Esophagus squamous epithelium (tissue), 5 donors: ENCODE measurements at places on chromosomes 6 and 20.

DNA sequence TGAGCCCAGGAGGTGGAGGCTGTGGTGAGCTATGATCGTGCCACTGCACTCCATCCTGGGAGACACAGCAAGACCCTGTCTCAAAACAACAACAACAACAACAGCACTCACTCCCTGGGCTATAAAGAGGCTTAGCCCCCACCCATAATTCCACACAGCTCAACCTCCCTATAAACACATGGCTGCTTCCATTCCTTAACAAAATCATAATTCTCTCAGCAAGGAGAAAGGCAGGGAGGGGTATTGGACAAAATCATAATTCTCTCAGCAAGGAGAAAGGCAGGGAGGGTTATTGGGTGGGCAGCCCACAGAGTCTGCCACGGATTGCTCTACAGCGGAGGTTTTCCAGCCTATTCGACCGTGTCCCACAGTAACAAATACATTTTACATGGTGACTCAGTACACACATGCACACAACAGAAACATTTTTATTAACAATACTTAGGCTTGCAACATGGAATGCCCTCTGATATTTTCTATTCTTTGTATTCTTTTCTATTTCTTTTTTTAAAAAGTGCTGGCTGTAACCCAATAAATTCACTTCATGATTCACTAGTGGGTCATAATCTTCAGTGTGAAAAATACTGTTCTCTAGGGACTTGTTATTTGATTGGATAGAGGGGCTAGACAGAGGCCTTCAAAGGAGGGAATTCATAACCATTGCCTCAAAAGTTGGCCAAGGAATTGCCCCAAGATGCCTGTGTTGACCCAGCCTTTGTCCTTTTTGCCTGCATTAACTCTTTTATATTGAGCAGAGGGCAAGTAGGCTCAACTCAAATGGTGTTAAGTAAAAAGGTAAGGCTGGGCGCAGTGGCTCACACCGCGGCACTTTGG, 50.6 kb upstream of the ZMYND8 start:
- no peak for DNase-seq

DNA sequence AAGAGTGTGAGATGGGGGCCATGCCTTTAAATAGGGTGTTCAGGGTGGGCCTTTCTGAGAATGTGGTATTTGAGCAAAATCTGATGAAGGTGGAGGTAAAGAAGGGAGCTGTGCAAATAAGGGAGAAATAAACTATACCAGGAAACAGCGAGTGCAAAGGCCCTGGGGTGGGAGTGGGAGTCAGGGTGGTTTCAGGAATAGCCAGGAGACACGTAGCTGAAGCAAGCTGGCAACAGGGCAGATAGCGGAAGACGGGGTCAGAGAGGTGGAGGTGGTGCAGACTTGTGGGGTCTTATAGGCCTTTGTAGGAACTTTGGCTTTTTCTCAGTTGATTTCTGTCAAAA, 51.6 kb downstream of the FGD2 start:
- no peak for DNase-seq

- no peak for DNase-seq
These were observed 592.0 kb upstream of the FLRT3 start for GRCh38 chr20:14929388-14929787.

- no peak for DNase-seq
These were observed 13.1 kb upstream of the NT5DC1 start for GRCh38 chr6:116087437-116088027.

DNA sequence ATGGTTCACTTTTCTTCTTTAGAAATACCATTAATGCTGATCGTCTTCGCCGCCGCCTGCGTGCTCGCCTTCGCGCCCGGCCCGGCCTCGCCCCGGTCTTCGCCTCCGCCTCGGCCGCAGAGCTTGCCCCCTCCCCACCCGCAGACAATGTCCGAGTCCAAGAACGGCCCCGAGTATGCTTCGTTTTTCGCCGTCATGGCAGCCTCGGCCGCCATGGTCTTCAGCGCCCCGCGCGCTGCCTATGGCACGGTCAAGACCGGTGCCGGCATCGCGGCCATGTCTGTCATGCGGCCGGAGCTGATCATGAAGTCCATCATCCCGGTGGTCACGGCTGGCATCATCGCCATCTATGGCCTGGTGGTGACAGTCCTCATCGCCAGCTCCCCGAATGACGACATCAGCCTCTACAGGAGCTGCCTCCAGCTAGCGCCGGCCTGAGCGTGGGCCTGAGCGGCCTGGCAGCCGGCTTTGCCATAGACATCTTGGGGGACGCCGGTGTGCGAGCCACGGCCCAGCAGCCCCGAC, 4.8 kb upstream of the PRPH2 start:
- no peak for DNase-seq

DNA sequence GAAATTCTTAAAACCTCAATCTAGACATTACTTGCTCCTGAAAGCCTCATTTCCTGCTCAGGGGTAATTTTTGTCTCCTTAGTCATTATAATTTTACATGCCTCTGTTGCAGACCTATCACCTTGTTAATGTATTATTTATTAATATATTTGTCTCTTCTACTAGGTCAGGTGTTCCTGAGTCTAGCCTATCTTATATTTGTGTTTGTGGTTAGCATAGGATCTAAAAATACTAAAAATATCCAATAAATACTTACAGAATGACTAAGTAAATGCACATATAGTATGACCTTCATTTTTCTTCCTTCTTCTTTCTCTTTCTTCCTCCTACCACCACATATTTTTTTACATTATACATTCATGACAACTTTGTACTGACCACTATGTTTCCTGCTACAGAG, 268.9 kb upstream of the HS3ST5 start:
- no peak for DNase-seq

DNA sequence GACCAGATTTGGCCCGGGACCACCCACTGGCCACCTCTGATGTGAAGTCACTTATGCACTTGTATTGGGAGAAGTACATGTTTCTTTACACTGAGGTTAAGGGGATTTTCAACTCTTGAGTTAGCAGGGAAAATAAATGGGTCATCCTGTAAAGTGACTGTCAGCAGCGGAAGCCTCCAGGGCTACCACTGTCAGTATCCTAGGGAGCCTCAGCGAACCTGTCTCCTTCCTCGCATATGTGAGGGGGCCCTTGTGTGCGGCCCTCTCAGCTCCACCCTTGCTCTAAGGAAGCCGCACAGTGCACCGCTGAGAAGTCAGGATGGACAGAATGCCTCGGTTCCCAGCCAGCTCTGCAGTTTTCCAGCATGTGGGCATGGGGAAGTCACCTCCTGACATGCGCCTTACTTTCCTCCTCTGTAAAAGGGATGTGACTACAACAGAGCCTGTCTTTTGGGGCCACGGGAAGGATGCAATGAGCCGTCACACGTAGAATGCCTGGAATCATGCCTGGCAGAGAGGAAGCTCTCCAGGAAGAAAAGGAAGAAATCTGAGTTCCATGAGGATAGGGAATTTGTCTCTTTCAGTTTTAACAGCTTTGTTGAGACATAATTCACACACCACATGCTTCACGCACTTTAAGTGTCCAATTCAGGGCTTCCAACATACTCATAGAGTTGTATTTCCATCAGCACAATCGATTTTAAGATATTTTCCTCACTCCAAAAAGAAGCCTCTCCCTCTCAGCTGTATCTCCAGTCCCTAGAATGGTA, 115.4 kb downstream of the SYCP2 start:
- DNase-seq, result no peak

- DNase-seq, result no peak
These were observed 93.6 kb downstream of the MYB start for GRCh38 chr6:135274561-135275293.

GRCh38 chr6:166757232-166758135, 130.4 kb upstream of the RPS6KA2 start:
- DNase-seq, result no peak

DNA sequence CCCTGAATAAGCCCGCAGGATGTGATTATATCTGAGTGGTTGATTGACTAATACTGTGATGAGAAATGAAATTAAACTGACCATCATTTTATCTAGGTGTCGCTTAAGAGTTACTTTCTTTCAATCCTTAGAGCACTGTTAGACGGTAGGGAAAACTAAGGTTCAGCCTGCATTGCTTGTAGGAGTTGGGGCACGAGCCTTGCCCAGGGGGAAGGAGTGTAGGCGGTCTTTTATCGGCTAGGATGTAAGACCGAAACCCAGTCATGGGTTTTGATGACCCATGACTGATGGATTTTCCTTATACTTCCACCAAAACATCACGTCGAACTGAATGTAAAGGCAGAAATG, 392 bp upstream of the TASP1 start:
- DNase-seq, result no peak

GRCh38 chr6:88376768-88377387, 210.7 kb upstream of the CNR1 start:
- no peak for DNase-seq

- no peak for DNase-seq
These were observed 45.1 kb upstream of the NEDD9 start for GRCh38 chr6:11277275-11278206.

GRCh38 chr6:46440641-46441040, 50.6 kb downstream of the RCAN2 start:
- DNase-seq, result no peak

DNA sequence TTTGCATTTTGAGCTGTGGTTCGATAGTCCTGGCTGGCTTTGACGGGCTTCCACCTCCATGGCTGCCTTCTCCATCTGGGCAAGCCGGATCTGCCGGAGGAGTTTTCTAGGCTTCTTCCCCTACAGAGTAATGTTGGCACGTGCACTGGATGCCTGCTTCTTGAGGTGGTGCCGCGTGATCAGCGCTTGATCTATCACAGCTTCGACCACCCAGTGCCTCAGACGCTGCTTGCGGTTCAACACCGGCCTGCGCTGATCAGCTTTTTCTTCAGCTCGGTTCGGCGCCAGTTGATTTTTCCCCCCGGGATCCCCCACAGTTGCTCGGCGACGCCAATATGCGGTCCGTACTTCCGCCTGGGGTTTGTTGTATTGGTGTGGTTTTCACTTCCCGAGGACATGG, 23.5 kb downstream of the FBXO5 start:
- no peak for DNase-seq

DNA sequence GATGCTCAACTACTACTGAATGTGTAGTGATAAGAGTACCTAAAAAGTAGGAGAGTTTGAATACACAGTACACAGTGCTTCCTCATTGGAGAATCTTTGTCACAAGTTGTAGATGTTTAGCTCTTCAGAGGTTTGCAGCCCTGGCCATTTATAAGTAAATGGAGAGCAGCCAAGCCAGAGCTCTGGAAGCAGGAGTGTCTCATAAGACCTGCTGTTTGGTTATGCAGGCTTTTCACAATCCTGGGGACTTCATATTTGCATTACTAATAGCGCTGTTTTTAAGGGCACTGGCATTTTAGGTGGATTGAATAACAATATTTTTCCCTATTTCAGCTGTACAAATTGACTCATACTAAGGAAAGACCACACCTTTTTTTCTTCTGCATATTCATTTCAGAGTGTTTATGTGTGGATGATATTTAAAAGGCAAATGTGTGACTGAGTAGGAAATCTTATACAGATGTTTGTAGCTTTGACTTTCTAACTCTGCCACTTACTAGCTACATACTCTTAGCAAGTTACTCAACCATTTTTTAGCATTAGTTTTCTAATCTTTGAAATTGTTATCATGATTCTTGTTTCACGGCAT, 730.5 kb upstream of the MAP3K7 start:
- no peak for DNase-seq

DNA sequence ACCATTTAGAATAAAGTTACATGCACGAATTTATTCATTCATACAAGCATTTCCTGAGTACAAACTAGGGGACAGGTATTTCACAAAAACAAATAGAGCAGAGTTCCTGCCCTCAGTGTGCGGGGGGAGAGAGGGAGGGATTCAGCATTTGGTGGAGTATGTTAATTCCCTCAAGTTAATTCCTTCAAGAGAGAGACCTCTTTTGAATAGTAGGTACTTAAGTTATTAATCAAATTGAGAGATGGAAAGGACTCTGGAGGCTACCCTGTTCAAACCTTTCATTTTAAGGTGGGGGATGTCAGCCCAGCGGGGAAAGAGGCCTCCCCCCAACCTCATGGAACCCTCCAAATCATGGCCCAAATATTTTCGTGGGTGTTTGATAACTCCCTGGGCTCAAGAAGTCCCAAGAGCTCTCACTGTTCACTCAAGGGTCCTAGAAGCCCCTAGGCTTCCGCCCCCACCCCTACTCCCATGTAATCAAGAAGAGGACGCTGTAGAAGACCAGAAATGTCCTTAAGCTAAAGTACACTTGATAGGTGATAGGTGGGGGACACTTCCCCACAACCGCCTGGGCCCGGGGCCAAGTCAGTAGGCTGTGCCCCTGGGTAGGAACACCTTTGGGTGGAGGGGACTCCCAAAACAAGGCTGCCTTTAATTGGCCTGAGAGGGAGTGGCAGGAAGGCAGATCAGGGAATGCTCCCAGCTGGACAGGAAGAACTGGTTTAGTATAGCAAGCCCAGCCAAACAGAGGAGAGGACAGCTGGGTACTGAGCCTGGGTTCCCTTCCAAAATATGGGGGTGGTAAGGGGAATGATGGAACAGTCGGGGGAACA, 2.9 kb downstream of the SDC4 start:
- no peak for DNase-seq

- DNase-seq, result no peak
These were observed 121.5 kb downstream of the PAX1 start for GRCh38 chr20:21826976-21827375.

DNA sequence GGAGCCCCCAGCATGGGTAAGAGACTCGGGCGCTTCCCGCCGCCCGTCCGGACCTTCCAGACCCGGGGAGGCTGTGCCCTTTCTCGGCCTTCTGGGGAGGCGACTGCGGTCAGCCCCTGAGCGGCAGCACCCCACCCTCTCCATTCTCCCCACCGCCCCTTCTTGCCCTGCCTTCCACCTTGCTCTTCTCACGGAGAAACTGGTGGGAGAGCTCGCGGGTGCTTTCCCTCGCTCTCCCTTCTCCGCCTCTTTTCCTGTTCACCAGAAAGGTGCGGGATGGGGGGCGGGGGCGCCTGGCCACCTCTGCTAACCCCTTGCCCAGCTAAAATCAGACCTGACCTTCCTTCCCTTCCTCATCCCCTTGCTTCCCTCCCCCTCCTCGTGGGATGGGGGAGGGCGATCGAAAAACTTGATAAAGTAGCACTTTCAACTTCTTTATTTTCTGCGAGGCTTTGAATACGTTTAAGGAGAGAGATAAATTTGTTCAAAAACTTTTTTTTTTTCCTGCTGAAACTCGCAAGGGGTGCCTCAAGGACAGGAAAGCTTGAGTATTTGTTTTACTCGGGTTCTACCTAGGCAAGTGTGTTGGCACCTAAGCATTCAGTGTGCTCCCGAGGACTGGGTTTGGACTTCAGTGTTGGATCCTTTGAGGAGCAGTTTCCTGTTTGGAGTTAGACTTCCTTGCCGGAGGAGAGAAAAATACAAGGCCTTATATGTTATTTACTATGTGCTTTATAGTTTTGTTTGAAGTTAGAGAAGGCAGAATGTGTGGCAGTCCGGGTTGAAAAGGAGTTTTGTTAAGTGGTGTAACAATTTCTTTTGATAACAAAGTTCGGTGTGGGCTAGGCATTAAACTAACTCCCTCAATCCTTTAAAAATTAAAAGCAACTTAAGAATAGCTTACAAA, 897 bp downstream of the CD2AP start:
- DNase-seq, result no peak

DNA sequence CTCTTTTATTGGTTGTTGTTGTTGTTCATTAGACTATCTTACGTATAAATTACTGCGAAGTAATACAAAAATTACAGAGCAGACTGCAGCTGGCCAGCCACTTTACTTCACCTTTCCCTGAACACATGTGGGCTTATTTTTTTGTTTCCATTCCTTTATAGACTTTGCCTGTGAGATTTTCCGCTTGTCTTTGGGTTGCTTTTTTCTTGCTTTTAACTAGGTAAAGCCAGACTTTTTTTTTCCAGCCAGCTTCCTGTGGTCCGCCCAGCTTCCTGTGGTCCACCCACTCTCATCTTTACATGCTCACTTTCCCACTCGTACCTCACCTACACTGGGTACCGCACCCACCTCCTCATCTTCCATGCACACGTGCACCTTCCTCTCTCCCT, 79.0 kb downstream of the IPCEF1 start:
- DNase-seq, result no peak
